Activated naive CD8-positive, alpha-beta T cell treated with anti-CD3 and anti-CD28 coated beads, Interleukin-2, amount 50 U/mL, for 16 hours (primary cell): ENCODE measurements at places on chromosomes 4 and X.

GRCh38 chr4:56737666-56738065 lies 56.6 kb upstream of the HOPX start:
- DNase-seq: no peak

DNA sequence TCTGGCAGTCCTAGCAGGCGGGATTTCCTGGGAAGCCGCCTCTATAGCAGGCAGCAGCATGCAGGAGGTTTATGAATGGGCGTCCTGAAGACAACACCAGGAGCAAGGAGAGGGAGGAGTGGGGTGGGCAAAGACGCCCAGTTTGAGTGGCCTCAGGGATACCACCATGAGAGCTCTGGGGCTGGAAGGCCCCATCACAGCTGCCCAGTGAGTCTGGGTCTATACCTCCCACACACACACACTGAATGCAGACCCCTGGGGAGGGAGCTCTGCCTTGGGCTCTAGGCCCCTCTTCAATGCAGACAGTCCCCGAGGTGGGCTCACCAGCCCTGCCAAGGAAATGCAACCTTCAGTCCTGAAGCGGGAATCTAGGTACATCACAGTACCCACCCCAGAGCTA lies 98.6 kb downstream of the AFAP1 start:
- no peak for DNase-seq

DNA sequence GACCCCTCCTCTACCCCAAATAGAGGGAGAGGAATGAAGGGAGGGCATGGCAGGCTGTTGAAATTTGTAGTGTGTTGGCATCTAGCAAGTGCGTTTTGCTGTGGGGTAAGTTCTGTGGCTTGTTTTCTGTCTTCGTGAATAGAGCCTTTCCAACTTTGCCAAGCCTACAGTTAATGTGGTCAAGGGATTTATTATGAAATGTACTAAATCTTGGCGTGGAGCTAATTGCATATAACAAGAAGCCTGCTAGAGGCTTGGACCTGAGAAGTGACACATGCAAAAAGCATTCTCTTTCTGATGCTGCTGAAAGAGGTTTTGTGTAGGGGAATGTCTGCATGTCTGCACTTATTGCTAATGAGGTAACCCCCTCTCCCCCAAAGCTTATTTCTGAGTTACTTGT lies 132.2 kb downstream of the BMPR1B start:
- DNase-seq: no peak

- no peak for DNase-seq
Measured at GRCh38 chrX:106626789-106627188, 15.0 kb downstream of the RADX start.

DNA sequence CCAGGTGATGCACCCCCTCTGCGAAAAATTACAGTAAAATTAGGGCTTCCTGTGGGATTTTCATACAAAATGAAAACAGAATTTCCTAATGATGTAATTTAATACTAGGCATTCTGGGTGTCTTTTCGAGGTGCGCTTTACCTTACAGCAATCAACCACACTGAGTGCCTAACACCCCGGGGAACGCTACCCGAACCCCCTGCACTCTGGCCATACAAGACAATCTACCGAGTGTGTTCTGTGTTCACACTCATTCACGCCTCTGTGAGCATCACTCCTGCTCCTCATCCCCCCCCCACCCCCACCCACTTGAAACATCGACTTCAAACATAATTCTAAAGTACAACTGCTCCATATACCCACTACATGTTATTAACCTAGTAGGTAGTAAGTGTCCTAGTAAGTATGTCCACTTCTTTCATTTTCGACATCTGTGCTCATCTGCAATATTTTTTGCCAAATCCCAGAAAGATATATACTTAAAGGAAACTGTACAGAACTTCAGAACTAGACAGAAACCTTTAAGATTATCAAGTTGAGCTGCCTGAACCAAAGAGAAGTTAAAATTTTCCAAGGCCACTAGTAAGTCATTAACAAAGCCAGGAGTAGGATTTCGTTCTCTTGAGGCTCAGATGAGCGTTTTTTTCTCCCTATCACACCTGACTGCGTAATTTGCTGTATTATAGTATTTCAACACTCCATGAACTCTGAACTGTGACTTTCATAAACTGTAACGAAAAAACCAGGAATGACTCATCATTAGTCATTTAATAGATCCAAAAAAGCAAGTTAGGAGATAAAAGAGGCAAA lies 80.0 kb downstream of the FAT1 start:
- no peak for DNase-seq
